ENCODE measurements at places on chromosomes 3 and 15.

- DNase-seq, result no peak
These were observed 2.1 kb downstream of the LPP start for GRCh38 chr3:188156056-188156455.

GRCh38 chr3:194552327-194552949 is 65.6 kb upstream of the ATP13A3 start:
- no peak for DNase-seq

GRCh38 chr15:77416148-77416455 is 3.8 kb downstream of the PEAK1 start:
- DNase-seq, result no peak

DNA sequence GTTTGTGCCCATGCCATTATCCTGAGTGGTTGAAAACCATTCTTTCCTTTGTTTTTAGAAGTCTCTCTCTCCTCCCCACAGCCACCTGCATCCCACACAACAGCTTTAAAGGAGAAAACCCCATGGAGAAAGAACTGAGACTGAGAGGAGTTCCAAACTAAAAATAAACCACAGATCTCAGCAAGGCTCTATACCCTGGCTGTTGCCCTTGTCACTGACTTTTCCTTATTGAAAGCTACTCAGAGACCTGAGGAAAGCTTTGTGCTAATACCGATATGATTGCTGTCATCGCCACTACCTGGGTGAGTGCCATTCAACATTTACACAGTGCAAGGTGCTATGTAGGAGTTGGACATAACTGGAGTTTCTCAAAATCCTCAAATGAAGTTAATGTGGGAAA is 55.5 kb upstream of the RASGRP1 start:
- no peak for DNase-seq

- DNase-seq, result no peak
These were observed 64.0 kb upstream of the SKOR1 start for GRCh38 chr15:67761343-67761742.

- no peak for DNase-seq
These were observed 43.1 kb upstream of the SLC25A36 start for GRCh38 chr3:140898340-140899180.

DNA sequence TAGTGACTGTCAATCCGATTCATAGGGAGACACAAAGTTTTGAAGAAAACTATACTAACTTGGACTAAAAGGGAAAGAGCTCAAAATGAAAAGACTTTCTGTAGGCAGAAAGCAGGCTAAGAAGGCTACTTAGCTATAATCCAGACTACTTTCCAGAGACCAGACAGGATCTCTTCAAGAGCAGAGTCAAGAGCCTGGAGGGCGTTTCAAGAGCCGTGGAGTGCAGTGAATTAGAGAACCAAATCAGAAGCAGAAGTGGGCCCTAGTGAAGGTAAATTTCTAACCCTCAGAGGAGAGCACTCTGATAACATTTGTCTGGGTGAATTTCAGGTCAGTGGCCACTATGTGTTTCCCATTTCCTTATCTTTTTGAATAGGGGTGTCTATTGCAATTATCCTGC is 76.4 kb downstream of the CGGBP1 start:
- no peak for DNase-seq

DNA sequence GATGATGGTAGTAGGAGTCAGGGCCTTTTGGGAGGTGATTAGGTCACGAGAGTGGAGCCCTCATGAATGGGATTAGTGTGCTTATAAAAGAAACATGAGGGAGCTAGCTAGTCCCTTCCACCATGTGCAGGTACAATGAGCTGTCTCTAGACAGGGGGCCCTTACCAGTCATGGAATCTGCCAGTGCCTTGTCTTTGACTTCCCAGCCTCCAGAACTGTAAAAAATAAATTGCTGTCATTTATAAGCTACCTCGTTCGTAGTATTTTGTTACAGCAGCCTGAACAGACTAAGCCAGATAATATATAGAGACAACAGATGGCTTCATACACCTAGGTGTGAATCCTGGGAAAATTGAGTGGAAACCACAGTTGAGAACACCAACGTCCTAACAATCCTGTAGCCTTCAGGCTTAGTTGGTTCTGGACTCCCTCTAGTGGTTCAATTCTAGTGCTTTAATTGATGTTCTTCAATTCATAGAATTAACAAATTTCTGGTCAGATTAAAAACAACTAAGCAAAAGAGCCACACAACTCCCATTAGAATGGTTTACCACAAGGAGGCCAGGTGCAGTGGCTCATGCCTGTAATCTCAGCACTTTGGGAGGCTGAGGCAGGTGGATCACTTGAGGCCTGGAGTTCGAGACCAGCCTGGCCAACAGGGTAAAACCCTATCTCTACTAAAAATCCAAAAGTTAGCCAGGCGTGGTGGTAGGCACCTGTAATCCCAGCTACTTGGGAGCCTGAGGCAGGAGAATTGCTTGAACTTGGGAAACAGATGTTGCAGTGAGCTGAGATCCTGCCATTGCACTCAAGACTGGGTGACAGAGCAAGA is 21.3 kb upstream of the GATM start:
- peak; percentile 44 for DNase-seq

DNA sequence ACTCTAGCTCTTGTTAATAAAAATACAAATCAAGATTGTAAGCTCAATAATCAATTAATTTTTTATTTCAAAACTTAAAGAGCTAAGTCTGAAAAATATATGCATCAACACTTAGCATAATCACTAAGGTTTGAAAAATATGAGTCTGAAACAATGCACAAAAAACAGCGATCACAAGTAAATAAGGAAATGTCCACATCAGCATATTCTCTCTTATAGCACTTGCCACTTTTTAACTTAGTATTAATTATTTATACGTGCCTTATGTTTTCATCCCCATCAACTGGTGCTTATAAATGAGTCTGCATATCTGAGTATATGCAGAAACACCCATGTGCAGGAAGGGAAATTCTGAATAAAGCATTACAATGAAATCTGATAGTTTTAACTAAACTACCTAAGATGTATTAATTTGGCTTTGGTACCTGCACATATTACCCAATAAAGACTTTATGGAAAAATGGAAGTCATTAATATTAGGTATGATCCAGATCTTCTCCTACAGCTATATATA is 28.3 kb downstream of the AQR start:
- no peak for DNase-seq

DNA sequence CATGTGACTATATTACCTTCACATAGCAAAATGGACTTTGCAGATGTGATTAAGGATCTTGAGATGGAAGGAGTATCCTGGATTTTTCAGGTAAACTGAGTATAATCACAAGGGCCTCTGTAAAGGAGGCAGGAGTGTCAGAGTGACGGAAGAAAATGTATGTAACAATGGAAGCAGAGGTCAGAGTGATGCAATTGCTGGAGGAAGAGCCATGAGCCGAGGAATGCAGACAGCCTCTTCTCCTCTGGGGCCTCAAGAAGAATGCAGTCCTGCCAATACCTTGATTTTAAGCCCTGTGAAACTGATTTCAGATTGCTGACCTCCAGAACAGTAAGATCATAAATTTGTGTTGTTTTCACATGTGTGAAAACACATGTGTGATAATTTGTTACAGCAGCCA is 15.1 kb downstream of the HEMK1 start:
- DNase-seq, result no peak

- no peak for DNase-seq
These were observed 8.7 kb downstream of the FAH start for GRCh38 chr15:80161468-80162016.

DNA sequence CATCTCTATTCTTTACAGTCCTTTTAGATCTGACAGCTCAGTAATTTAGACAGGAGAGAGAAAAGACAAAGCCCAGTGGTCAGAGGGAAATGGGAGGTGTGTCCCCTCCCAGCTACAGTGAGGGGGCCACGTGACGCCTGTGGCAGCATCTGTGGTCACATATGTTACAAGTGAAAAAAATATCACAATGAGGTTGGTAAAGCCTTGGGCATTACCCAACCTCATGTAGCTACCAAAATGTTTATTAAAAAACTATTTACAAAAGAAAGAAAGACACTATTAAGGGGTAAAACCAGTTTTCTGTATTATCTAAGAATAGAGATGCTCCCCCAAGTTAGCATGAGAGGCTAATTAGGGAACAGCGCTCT is 42.9 kb upstream of the PLCL2 start:
- DNase-seq, result no peak

- no peak for DNase-seq
These were observed 153.3 kb downstream of the B3GALNT1 start for GRCh38 chr3:160951642-160952487.

DNA sequence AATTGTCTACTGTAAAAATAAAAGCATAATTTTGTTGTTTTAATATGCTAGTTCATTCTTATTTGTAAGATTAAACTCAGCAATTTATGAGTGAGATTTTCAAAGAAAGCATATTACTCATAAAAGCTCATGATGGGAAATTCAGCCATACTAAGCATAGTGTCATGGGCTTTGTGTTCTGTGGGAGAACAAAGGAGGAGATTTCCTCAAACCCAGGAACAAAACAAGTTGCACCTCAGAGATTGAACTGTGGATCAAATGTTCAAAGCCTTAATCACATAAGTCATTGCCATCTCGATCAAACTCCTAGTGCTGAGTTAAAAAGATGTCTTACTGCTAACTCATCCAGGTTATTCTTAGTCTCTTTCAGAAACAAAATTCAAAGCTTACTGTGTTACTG is 85.6 kb upstream of the PDZRN3 start:
- no peak for DNase-seq

DNA sequence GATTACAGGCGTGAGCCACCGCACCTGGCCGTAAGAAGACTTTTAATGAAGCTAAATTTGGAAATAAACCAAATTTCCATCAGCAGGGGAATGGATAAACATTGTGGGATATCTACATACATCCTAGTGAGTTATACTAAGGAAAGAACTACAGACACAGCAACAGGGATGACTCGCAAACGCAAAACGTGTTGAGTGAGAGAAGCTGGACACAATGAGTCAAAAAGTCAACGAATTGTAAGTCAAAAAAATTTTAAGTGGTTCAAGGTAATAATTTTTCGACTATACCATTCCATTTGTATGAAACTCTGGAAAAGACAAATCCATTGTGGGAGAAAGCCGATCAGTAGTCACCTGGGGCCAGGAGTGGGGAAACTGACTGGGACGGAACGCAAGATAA is 19.9 kb downstream of the PLA2G4F start:
- no peak for DNase-seq

- DNase-seq, result no peak
These were observed 28.2 kb upstream of the PLAAT1 start for GRCh38 chr3:193212844-193213243.

Data from frontal cortex (tissue), 4 donors.